ENCODE measurements at places on chromosomes 6 and 20.
A peak's percentile ranks its signal among the peaks of the same experiment; 100 is the strongest.

DNA sequence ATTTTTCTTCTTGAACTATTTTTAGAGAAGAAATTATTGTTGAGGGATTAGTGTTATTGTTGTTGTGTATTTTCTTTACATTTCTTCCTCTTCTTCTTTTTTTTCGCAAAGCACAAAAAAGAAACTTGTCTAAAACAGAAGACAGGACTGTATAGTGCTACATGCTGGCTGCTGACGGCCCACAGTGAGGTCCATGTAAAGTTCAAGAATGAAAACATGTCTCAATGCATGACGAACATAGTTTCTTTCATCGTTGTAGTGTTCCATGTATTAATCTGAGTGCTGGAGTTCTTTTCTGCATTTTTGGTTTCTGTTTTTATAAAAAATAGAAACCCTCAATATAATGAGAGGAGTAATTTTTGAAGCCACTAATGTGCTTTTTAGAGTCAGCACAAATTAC is 462.9 kb upstream of the MARCKS start:
- DNase-seq, result no peak

DNA sequence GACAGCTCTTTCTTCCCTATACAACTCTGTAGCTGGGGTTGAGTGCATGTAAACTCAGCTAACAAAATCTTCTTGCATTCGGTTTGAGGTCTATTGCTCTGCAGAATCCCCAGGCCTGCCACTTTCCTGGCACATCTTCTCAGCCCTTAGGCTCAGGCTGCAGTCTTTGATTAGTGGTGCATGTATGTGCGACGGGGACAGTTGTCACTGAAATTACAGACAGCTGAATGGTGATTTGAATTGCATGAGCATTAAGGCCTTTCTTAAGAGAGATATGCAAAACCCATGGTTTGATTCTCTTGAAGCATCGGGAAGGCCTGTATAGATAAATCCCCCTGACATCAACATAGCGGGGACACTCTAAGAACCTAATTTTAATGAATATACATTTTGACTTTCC is 222.8 kb downstream of the CDH26 start:
- DNase-seq, result no peak

- DNase-seq, result peak; percentile 55
Measured at GRCh38 chr6:35240838-35241801, 18.4 kb upstream of the ZNF76 start.

GRCh38 chr20:23120261-23120660 is 34.1 kb upstream of the CD93 start:
- DNase-seq, result no peak

- DNase-seq, result peak; percentile 30
Measured at GRCh38 chr6:129672881-129673631, 36.9 kb downstream of the ARHGAP18 start.

DNA sequence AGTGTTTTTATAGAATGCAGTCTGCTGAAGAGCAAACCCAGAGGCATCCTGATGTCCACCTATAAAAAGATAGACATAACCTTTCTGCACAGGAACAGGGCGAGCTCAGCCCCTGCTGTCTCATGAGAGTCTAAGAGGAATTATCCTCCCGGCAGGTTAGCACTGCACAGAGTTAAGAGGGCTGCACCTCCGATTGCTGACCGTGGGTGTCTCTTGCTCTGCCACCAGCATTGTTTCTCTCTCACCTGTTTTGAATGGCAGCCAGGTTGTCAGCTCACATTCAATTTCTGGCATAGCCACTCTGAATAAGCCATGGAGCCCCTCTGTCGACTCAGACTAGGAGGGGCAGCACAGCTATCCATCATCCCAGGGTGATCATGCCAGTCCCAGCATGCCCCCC is 211.2 kb downstream of the PHACTR1 start:
- no peak for DNase-seq
